ENCODE measurements at places on chromosomes 2 and 18.

DNA sequence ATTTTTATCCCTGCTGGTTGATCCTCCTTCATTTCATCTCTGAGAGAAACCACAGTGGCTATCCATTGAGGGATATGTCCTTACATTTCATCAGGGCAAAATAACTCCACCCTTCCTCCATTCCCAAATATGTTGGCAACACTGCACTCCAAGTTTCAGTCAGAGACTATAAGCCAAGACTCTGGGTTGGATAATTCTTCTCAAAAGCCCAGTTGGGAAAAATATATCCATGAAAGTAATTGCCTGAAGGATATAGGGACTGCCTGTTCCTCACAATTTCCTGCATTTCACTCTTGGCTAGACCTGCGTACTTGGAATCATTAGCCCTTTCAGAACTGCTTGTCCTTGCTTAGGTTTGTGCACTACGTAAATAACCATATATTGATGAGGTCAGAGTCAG is 27.9 kb upstream of the EPB41L3 start:
- no peak for DNase-seq

GRCh38 chr2:64634345-64635267 is 19.1 kb downstream of the SERTAD2 start:
- no peak for DNase-seq

GRCh38 chr2:231300020-231300721 is 95.3 kb upstream of the B3GNT7 start:
- no peak for DNase-seq

GRCh38 chr18:3132700-3133099 is 87.1 kb downstream of the MYOM1 start:
- no peak for DNase-seq

GRCh38 chr18:41326311-41326710 is 628.7 kb upstream of the PIK3C3 start:
- DNase-seq = no peak

- no peak for DNase-seq
Measured at GRCh38 chr2:2902547-2903281, 474.9 kb downstream of the EIPR1 start.

DNA sequence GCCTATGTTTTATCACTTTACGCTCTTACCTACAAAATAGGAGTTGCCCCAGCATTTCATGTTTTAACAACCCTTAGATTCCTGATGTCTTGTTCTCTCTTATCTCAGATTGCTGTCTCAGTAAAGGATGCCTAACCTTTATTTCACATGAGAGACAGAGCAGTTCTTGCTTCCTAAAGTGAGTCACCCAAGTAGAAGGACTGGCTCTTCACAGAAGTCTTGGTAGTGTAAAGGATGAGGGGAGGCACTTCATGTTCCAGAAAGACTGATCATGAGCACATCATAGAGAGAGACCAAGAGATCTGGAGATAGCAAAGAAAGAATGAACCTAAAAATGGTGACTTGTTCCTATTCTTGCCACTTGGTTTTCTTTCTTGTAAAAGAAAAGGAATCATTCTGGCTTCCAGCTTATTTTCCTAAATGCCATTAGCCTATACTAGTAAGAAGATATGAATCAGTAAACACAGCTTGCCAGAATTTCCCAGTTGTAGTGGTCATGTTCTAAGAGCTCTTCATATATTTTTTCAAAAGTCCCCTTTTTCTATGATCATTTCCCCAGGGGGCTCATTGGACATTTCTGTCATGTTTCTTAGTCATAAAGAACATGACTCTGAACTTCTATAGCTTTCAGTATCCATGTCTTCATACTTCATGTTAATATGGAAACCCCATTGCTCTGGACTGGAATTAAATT is 54.9 kb downstream of the MAPRE2 start:
- no peak for DNase-seq

GRCh38 chr2:211035548-211036185 is 479.3 kb downstream of the CPS1 start:
- no peak for DNase-seq

DNA sequence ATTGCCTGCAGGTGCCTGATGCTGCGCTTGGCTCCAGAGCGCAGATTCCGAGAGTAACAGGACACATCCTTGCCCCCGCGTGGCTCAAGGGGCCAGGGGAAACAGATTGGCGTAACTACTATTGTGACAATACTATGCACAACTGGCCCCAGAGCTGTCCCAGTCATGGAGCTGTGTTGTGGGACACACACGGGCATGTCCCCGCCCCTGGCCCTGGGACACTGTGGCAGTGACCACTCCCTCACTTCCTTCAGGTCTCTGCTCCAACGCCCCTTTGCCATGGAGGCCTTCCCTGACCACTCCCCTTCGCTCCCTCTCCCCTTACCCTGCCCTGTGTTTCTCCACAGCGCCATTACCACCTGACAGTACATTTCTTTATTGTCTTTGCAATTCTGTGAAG is 132.1 kb downstream of the SMAD2 start:
- DNase-seq = no peak

GRCh38 chr2:241257419-241258032 is 57.9 kb downstream of the HDLBP start:
- DNase-seq = no peak

DNA sequence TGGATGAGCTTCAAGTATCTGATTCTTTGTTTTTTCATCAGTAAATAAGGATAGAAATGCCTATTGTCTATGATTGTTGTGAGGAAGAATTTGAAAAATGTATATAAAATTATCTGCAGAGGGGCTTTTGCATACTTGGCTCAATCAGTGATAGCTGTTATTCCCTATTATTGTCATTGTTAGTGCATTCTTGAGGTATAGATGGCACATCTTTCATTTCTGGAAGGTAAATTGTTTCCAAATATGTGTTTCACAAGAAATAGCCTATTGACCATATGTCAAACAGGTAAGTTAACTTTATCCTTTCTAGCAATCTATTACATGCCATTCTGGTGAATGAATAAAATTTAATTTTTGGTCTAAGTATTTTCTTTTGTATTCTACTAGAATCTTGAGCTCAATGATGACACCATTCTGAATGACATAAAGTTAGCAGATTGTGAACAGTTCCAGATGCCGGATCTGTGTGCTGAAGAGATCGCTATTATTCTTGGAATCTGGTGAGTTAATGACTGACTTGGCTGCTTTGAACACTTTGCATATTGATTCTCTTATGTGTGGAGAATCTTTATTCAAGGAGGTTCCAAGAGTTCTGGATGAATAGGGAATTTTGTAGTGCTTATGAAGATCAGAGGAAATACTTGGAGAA is 44.2 kb downstream of the TTC27 start:
- no peak for DNase-seq

DNA sequence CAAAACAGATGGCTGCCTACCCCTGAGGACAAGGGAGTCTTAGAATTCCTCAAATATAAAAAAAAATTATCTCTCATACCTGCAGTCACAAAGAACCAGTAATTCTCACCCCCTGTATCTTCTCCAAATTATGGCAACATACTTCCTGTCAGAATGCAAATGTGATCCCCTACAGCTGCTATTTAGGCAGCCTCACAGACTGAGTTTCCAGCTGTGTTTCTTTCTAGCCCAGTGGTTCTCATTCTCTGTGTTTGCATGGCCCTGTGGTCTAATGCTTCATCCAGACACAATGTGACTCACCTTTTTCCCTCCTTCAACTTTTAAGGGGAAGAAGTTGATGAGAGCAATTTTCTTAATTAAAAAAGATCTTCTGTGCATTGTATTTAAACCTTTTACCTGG is 726.3 kb downstream of the TSN start:
- DNase-seq = no peak

GRCh38 chr2:219175928-219176817 is 552 bp downstream of the CNPPD1 start:
- no peak for DNase-seq

DNA sequence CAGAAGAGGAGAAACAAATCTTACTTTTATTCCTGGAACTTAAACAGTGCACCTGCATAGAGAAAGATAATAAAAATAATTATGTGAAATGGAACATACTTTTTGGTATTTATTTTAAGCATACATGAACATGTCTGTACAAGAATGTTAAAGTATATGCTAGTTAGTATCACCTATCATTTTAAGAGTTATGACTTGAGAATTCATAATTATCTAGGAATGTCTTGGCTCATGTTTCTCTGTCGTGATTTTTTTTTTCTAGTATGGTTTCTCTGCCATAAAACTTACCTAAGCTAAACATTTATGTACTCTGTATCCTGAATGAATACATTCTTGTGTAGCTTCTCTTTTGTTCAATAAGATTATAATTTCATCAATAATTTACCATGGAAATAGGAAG is 4.2 kb downstream of the SERPINB7 start:
- no peak for DNase-seq

GRCh38 chr2:26245231-26245732 is 543 bp downstream of the HADHB start:
- DNase-seq = no peak

GRCh38 chr2:239555571-239555905 is 154.7 kb upstream of the HDAC4 start:
- DNase-seq = no peak

GRCh38 chr2:22175003-22175402 is 1051.2 kb downstream of the TDRD15 start:
- no peak for DNase-seq

DNA sequence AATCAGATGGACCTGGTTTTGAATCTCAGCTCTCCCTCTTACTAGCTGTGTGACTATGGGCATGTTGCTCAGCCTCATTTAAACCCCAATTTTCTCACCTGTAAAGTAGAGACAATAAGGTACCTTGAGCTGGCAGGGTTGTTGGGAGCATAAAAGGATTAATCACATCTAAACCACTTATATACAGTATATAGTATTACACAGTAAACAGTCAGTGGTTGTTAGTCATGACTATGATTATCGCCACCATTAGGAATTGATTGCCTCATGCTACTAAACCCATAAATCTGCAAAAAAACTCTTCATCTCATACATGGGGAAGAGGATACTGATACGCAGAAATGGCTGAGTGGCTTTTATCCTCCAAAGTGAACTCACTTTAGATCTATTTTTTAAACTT is 65.8 kb downstream of the INO80D start:
- no peak for DNase-seq

GRCh38 chr2:236164925-236165841 is 3.0 kb downstream of the GBX2 start:
- no peak for DNase-seq

DNA sequence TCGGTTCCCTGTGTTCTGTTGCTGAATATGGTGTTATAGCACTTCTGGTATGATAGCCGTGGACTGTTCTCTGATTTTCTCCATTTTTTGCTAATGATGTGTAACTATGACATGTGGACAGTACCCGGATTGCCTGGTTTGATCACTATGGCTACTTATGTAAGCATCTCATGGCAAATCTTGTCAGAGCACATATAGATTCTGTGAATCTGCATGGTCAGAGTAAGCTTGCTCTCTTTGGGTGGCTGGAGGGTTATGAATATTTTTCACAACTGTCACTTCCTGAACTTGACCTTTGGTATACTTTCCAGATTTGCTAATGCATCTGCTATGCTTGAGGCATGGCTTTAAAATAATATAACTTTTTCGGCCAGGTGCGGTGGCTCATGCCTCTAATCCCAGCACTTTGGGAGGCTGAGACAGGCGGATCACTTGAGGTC is 36.8 kb upstream of the ATP8B1 start:
- no peak for DNase-seq

GRCh38 chr2:25367296-25367695 is 25.6 kb upstream of the DNMT3A start:
- DNase-seq = no peak

- DNase-seq = no peak
Measured at GRCh38 chr18:69588301-69588700, 187.6 kb downstream of the DOK6 start.

GRCh38 chr18:48921305-48922225 is 29.2 kb downstream of the SMAD7 start:
- no peak for DNase-seq

GRCh38 chr18:41545091-41545888 is 409.7 kb upstream of the PIK3C3 start:
- no peak for DNase-seq

DNA sequence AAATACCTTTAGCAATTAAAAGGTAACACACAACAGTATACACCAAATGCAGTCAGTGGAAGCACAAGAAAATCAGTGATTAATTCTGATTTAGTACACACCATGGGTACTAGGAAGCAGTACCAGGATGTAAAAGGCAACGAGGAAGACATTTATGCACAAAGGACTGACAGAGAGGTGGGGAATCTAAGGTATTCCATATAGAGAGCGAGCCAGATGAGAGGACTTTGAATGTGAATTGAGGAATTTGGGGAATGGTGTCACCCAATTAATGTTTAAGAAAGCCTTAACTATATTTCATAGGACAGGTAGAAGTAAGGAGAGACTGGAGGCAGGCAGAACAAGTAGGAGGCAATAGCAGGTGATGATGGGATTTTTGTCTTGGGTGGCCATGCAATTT is 11.7 kb downstream of the CPS1 start:
- DNase-seq = no peak

GRCh38 chr18:8162802-8163201 is 446.4 kb upstream of the RAB12 start:
- no peak for DNase-seq

GRCh38 chr2:207239754-207240494 is 74.2 kb upstream of the KLF7 start:
- DNase-seq = no peak

- DNase-seq = no peak
Measured at GRCh38 chr18:53772293-53772692, 452.2 kb downstream of the MBD2 start.

GRCh38 chr2:176813156-176813555 is 399.4 kb upstream of the HNRNPA3 start:
- no peak for DNase-seq

GRCh38 chr2:224381521-224382279 is 20.2 kb downstream of the FAM124B start:
- DNase-seq = no peak

DNA sequence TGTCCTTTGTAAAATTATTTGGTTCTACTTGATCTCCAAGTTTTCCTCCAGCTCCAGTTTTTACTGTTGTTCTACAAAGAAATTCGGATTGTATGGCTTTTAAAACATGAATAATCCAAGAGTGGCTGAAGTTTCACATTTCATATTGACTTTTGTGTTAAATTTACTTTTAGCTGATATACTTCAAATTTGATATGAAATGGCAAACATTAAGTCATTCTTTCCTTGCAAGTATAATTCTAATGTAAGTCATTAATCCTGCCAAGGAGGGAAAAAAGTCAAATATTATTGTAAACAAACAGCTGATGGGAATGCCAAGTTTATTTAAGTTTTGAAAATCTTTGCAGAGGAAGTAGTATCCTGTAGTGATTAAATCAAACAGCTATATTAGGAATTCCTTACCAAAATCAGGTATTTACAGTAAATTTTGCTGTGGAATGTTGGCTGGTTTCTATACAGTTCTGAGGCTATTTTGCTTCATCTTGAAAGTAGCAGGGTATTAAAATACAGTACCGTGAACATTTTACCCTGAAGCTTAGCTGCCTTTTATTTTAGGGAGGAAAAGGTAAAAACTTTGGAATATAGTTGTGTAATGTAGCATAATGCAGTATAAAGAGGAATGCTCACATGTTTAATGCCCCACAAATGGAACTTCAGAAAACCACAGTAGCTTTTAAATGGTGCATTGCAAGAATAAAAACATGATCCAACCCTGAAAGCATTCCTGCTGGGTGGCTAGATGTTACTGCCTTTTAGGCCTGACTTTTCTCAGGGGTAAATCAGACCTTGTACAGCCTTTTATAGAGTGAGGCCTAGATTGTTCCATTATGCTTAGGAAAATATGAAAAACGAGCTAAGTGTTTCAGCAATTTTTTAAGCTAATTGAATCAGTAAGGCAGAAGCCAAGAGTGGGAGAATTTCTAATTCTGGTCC is 62.7 kb upstream of the NT5C1B start:
- DNase-seq = no peak
